ENCODE measurements at places on chromosomes 11 and 22.

- no peak for DNase-seq
Measured at GRCh38 chr11:64710418-64711137, 12.4 kb downstream of the NRXN2 start.

GRCh38 chr22:24184057-24184798 lies 2.9 kb downstream of the SUSD2 start:
- no peak for DNase-seq

DNA sequence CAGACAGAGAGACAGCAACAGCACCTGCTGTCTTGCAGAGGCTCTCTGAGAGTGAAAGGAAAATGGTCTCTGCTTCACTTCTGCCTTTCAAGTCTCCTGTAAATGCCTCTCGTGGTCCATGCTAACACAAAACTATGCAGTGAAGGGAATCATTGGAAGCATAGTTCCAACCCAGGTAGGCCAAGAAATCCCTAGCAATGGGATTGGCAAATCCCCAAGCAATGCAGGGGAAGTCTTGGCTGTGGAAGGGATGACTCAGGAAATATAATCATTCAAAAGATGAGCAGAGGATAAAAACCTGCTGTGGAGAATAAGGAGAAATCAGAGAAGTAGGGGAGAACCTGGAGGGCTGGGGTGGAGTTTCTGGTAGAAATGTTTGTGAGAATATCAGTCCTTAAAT lies 216.1 kb upstream of the ZBED5 start:
- DNase-seq, result no peak

- DNase-seq, result no peak
Measured at GRCh38 chr11:104075706-104076105, 39.3 kb downstream of the DDI1 start.

DNA sequence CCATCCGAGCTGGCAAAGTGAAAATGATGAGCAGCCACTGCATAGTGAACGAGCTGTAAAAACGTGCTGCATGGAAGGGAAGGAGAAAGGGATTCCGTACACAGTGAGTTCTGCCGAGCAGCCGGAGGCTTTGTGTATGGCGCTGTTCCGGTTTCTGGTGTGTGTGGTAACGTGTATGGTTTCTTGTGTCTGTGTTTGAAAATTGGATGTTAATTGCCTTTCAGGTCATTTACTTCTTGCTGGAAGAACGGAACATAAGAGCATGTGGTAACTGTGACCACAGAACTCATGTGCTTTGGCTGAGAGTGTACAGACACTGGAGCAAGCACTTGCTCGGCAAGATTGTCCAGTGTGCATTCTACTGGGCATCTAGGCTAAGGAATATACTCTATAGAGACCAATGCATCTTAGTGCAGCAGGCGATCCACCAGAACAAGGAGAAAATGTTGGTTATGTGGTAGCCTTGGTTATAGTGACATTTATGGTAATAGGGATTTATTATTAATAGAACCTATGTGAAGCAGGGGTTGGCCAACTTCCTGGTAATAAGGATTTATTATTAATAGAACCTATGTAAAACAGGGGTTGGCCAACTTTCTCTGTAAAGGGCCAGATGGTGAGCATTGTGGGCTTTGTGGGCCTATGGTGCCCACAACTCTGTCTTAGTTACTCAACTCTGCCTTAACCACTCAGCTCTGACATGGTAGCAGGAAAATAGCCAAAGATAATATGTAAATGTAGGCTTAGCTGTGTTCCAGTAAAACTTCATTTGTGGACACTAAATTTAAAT lies 49.2 kb downstream of the GRAMD1B start:
- DNase-seq, result no peak

- no peak for DNase-seq
Measured at GRCh38 chr11:115581871-115582639, 77.8 kb upstream of the CADM1 start.

- DNase-seq, result no peak
Measured at GRCh38 chr11:117807482-117808327, 10.7 kb upstream of the DSCAML1 start.

- no peak for DNase-seq
Measured at GRCh38 chr11:122671400-122671891, 15.9 kb downstream of the UBASH3B start.

DNA sequence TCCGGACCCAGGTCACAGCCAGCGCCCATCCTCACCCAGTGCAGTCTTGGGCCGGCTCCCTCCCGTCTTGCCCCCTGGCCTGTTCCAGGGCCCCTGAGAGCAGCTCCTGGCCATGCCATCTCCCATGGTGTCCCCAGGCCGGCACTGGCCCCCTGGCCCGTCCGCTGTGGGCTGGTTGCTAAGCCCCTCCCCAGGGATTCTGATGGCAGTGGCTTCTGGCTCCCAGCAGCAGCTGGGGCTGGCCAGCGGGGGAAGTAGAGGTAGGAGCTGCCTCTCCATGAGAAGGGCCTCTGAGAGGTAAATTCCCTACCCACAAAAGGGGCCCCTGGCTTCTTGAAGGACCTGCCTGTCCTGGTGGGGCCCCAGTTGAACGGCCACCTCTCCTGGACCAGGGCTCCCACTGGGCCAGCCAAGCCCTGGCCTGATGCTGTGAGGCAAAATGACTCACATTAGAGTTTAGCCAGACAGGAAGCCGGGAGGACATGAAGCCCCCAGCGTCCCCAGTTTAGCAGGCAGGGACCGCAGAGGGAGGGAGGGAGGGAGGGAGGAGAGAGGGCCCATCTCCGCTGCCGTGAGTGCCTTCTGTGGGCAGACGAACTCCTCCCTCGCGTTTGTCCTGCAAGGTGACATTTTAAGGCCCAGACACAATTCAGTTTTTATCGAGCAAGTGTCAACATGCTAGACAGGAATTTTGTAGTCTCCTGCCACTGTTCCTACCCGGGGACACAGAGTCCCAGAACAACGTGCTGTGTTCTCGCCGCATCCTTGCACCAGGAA lies 32.9 kb upstream of the GAL start:
- DNase-seq, result no peak

- DNase-seq, result no peak
Measured at GRCh38 chr11:4830909-4831308, 9.8 kb downstream of the OR51F2 start.

DNA sequence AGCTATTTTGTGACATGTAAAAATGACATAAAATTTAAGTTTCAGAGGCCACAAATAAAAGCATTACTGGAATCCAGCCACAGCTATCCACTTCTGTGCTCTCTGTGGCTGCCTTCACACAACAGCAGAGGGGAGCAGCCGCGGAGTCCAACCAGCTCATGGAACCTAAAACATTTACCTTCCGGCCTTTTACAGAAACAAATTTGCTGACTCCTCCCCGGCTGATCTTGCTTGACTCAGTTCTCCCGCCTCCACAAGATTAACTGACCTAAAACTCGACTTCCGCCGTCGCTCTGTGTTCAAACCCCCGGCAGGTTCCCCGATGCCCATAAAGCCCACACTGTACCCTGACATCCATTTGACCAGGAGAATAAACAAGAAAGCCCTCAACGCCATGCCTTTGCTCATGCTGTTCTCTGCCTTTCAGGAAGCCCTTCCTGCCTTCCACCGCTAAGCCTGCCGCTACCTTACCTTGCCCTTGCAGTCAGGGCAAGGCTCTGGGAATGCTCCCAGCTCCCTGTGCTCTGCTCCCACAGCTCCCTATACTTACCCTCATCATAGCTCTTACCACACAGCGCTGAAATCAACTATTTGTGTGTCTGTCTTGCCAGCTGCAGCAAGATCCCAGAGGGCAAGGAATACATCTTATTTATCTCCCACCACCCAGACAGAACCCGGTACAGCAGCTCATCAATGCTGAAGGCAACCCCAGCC lies 35.4 kb downstream of the MICAL3 start:
- DNase-seq, result no peak

- no peak for DNase-seq
Measured at GRCh38 chr11:45052361-45052760, 94.1 kb upstream of the PRDM11 start.

Data from stimulated activated CD8-positive, alpha-beta memory T cell treated with anti-CD3 and anti-CD28 coated beads, Interleukin-4, amount 100 ng/mL, for 1 hour (primary cell).